ENCODE measurements at places on chromosomes 2 and 18. TPM values are rescaled to one million over a fixed set of nuclear protein-coding genes. Genes with fewer than 3 reads are reported as not detected.

The C2orf80 gene
- polyA plus RNA-seq = not detected

The UBE2F gene
- polyA plus RNA-seq = 84.4 TPM

GRCh38 chr2:73685764-73686438 lies 43.7 kb upstream of the NAT8 start:
- no peak for DNase-seq

GRCh38 chr2:120873958-120874887 lies 138.6 kb downstream of the GLI2 start:
- no peak for DNase-seq

DNA sequence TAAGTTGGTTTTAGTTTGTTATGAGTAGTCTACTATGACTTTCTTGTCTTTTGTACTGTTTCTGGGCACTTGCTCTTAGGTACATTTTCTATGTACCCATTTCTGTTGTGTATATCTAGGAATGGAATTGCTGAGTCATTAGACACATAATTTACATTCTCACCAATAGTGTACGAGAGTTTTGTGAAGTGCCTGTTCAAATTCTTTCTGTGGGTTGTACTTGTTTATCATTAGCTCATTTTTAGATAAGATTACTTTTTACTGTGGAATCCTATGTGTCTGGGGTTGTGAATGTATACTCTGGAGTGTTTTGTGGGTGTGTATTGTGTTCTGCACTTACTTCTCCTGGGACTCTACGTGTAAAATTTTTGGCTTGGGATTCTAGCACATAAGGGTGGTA lies 36.6 kb upstream of the CD28 start:
- DNase-seq = no peak

Measured in mammary epithelial cell (primary cell).